ENCODE measurements at places on chromosomes 13 and 19.

DNA sequence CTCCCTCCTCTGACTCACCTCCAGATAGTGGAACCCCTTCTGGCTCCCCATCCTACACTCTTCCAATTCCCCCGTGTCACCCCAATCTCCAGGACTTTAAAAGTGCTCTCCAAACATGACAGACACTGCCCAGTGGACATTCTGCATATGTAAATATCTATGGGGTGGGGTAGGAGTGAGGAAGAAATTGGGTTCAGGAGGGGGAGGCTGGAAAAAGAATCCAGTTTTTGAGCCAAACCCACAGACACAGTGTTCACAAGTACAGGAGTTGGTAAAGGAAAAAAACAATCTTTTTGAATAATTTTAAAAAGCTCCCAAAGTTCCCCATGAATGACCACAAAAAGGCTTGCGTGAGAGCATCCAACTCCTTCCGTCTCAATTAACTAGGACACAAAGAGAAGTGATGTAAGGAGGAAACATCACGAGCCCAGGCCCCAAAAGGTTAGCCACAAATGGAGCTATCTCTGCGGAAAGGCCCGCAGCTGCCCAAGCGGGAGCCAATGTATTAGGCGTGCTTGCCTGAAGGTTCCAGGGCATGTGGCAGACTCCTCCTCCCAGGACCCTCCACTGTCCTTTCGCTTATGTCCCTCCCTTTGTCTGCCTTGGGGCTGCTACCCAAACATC, 18.0 kb downstream of the ZC3H4 start:
- peak; percentile 39 for DNase-seq

- DNase-seq = no peak
Observed at GRCh38 chr13:112931028-112931934, 37.7 kb upstream of the MCF2L start.

DNA sequence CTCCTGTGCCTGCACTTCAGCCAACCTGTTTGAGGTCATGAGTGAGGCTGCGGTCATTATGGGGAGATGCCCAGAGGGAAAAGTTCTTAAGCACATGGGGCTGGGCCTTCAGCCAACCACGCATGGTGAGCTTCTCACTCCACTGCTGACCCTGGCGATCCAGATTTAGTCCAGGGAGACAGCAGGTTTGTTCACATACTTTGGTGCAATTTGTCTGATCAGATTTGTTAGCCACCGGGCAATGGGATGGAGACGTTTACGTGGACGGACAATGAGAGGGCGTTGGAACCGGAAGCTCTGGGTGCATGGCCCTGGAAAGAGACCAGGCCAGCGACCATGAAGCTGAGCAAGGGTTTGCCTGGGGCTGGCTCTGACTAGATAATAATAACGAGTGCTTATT, 56.2 kb downstream of the RGCC start:
- no peak for DNase-seq

DNA sequence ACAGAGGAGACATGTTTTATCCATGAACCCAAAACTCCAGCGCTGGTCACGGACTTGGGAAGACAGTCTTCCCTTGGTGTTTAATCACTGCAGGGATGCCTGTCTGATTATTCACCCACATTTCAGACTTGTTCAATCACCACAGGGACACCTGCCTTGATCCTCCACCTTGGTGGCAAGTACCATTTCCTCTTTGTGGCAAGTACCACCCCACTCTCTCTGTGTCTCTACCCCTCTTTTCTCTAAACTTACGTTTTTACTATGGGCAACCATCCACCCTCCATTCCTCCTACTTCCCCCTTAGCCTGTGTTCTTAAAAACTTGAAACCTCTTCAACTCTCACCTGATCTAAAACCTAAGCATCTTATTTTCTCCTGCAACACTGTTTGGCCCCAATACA, 16.8 kb downstream of the ZNF83 start:
- DNase-seq = no peak

- DNase-seq = no peak
Observed at GRCh38 chr13:77383097-77383496, 56.2 kb upstream of the MYCBP2 start.

DNA sequence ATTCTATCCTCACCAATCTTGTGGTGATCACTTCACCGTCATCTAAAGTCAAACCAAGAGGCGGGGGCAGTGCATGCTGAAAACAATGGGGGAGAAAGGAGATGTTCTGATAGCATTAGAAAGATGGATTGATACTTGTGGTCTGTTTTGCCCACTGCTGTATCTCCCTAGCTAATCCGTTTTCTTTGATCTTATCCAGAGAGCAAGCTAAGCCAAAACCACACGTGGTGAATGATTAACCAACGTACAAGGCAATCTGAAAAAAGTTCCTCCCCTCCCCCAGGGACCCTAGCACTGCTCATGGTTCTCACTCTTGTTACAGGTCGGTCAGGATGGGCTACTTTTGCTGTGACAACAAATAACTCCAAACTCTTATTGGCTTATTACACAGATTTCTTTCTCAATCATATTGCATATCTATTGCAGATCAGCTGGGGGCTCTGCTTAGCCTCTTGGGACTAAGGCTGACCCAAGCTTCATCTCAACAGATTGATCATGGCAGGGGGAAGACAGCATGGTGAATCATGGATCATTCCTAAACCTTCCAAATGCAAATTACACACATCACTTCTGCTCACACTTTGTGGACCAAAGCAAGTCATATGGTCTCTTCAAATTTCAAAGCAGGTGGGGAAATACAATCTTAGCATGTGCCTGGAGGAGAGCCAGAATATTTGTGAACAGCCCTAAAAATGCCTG, 11.9 kb upstream of the C13orf42 start:
- DNase-seq = peak; percentile 28

- peak; percentile 16 for DNase-seq
Observed at GRCh38 chr13:19153782-19154450, 27.7 kb downstream of the TUBA3C start.

GRCh38 chr19:4449639-4450028, 8.0 kb downstream of the UBXN6 start:
- DNase-seq = no peak

DNA sequence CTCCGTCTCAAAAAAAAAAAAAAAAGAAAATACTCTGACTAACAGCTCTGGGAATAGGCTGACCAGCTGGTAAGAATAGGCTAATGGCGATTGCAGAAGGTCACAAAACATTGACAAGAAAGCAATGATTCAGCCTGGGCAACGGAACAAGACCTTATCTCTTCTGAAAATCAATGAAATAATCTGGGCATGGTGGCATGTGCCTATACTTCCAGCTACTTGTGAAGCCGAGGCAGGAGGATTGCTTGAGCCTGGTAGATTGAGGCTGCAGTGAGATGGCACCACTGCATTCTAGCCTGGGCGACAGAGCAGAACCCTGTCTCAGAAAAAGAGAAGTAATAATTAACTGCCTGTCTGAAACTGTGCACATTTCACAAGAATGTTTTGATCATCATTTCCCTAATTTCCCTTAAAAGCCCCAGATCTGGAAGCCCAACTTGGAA, 18.8 kb upstream of the MTRF1 start:
- DNase-seq = no peak

- DNase-seq = no peak
Observed at GRCh38 chr19:11410682-11411081, 8.4 kb downstream of the RGL3 start.

GRCh38 chr13:113848020-113848419, 15.9 kb downstream of the GAS6 start:
- DNase-seq = no peak

- peak; percentile 60 for DNase-seq
Observed at GRCh38 chr19:46924874-46925547, 64.2 kb downstream of the ARHGAP35 start.

DNA sequence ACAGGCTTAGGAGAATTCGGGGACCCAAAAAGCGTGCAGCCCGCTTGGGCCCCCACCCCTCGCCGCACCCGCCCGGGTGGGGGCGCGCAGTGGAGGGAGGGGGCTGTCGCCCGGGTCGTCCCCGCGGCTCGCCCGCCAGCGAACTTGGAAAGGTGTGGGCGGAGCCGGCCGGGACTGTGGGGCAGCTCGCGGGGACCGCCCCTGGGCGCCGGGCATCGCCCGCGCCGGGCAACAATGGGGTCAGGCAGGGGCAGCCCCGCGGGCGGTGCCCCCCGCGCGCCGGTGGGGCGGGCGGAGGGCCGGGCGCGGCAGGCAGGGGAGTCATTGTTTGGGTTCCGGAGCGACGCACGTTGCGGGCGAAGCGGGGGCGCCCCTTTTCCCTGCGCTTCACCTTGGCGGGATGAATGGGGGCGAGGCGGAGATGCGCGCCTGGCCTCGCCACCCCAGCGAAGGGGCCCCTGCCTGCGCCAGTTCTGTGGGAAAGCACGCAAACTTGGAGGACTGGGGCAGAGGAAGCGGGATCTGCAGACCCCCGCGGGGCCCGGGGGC, 647 bp upstream of the KLF12 start:
- DNase-seq = peak; percentile 50
